ENCODE measurements at places on chromosomes 16 and 17. TPM values are rescaled to one million over a fixed set of nuclear protein-coding genes. Genes with fewer than 3 reads are reported as not detected.

The MFSD6L gene
- 1.4 TPM for total RNA-seq

The IL21R gene
- 24.2 TPM for total RNA-seq

The ADAT1 gene
- total RNA-seq = 51.9 TPM

The RGS9 gene
- total RNA-seq = 5.7 TPM

The NTN1 gene
- not detected for total RNA-seq

The PDILT gene
- not detected for total RNA-seq

The NDE1 gene
- total RNA-seq = 141 TPM

GRCh38 chr17:50458701-50459676 is 9.7 kb downstream of the CHAD start:
- H3K4me3 ChIP-seq = no peak overlapping the region
- H3K36me3 ChIP-seq = no peaks in the 10 kb centered on the region
- no peaks in the 10 kb centered on the region for H3K27me3 ChIP-seq
- no peak for DNase-seq
- H3K27ac ChIP-seq = no peak overlapping the region

- DNase-seq = no peak
- H3K27me3 ChIP-seq = peaks cover 3% of the 10 kb centered on the region
- no peak overlapping the region for H3K27ac ChIP-seq
- no peak overlapping the region for H3K4me3 ChIP-seq
Observed at GRCh38 chr16:56311208-56312027, 113.9 kb downstream of the AMFR start.

- no peaks in the 10 kb centered on the region for H3K4me1 ChIP-seq
- no peak overlapping the region for H3K4me3 ChIP-seq
- DNase-seq = no peak
- H3K27ac ChIP-seq = no peak overlapping the region
- no peaks in the 10 kb centered on the region for H3K27me3 ChIP-seq
Observed at GRCh38 chr16:86946396-86946795, 368.0 kb downstream of the FOXL1 start.

DNA sequence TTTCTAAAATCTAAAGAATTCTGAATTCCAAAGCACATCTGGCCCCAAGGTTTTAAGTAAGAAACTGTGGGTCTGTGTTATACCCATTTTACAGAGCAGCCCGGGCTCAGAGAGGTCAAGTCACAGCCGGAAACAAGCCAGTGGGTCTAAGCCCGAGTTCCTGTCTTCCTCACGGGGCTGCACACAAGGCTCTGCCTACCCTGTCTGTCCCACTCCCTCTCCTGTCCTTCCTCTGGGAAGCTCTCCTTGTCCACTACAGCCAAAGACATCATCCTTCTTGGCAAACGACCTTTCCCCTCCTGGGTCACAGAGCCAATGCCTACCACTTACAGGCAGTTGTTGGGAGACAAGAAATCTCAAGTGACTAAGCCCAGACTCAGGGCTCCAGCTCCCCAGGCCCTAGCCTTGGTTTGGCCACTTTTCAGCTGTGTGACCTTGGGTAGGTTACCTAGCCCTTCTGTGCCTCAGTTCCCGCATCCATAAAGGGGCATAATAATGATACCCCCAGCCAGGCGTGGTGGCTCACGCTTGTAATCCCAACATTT is 55.6 kb upstream of the MAP3K14 start:
- peaks cover 16% of the 10 kb centered on the region for H3K27me3 ChIP-seq
- peaks cover 13% of the 10 kb centered on the region for H3K4me1 ChIP-seq
- H3K36me3 ChIP-seq = no peaks in the 10 kb centered on the region
- H3K27ac ChIP-seq = no peak overlapping the region

DNA sequence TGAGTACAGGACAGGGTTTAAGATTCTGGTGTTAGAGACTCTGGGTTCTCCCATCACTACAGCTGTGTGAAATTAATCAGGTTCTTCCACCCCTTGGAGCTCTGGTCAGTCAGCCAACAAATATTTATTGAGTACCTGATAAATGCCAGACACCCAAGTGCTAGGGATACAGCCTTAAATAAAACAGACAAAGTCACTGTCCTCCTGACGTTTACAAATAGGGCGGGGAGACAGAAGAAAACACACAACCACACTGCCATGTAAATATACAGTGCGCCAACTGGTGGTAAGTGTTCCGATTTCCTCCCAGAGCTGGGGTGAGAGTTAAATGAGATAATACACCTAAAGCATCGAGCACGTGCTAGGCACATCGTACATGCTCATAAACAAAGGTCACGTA is 121.0 kb downstream of the COPRS start:
- H3K4me1 ChIP-seq = no peaks in the 10 kb centered on the region
- H3K27me3 ChIP-seq = peaks cover 20% of the 10 kb centered on the region
- DNase-seq = no peak
- H3K36me3 ChIP-seq = no peaks in the 10 kb centered on the region
- H3K27ac ChIP-seq = no peak overlapping the region

DNA sequence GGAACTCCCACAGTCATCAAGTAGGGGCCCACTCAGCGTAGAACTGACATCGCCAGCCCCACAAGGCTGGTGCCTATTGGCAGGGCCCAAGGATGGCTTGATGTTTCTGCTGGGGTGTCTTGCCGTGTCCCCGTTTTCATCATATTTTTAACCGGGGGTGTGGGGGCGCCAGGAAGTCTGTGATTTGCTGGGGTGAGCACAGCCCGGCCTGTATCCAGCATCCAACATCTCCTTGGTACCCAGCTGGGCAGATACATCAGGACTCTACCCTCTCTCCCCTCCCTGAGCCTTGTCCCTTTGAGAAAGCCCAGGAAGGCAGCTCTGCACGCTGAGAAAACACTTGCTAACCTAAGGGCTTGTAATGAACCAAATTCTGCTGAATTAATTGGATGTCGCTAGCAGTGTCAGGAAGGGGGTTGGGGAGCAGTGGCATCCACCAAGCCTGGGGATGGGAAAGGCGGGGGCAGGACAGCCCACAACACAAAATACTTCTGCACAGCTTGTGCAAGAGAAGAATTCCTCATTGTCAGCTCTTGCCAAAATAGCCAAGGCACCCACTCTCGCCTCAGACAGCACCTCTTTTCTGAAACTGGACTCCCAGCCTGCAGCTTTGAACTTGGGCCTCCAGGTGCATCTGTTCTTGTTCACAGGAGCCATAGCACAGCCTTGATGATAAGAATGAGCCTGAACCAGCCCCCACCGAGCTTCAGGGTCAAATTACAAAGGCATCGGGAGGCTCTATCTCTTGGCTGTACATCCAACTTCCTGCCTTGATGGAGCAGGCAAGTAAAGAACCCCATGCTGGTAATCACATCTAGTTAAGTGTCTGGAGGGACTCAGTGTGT is 63.7 kb upstream of the LYRM9 start:
- H3K36me3 ChIP-seq = no peaks in the 10 kb centered on the region
- DNase-seq = no peak
- no peak overlapping the region for H3K4me3 ChIP-seq
- H3K27ac ChIP-seq = no peak overlapping the region
- peaks cover 4% of the 10 kb centered on the region for H3K27me3 ChIP-seq

DNA sequence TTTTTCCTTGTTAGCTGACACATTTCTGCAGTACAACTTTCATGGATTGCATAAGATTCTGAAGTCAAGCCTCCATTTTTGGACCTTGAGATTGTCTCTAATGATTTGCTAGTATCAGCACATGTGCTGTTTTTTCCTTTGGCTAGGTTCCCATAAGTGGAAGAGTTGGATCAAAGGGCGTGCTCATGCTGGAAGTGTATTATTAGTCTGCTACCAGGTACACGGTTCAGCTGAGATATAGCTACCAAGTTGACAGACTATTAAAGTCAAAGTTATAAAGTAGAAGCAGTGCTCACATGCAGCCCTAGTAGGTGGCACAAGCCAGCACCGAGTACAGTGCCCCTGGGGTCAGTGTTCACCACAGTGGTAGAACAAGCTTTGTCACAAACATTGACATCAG is 3.2 kb downstream of the FAHD1 start:
- H3K27ac ChIP-seq = no peak overlapping the region
- H3K4me1 ChIP-seq = peaks cover 27% of the 10 kb centered on the region
- peaks cover 6% of the 10 kb centered on the region for H3K36me3 ChIP-seq
- H3K27me3 ChIP-seq = no peaks in the 10 kb centered on the region
- H3K4me3 ChIP-seq = no peak overlapping the region

GRCh38 chr17:54771409-54771915 is 129.2 kb upstream of the TOM1L1 start:
- no peak overlapping the region for H3K27ac ChIP-seq
- H3K4me3 ChIP-seq = no peak overlapping the region
- no peaks in the 10 kb centered on the region for H3K36me3 ChIP-seq
- no peaks in the 10 kb centered on the region for H3K4me1 ChIP-seq
- H3K27me3 ChIP-seq = no peaks in the 10 kb centered on the region

DNA sequence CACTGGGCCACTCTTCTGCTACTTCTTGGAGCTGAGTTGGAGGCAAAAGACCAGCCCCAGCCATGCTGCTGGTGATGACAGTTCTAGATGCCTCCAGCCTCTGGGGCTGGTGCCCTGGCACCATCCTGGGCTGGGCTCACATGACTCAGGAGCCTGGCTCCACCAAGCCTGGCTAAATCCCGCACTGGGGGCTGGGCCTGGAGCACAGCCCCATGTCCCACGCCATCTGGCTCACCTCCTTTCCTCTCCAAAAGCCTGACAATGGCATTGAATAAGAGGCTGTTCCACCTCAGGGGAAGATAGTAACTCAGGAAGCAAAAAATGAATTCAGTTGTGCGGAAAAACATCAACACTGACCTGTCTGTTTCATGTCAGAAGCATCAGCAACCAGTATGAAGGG is 45.1 kb upstream of the MTSS2 start:
- peaks cover 19% of the 10 kb centered on the region for H3K36me3 ChIP-seq
- no peak for DNase-seq
- no peak overlapping the region for H3K27ac ChIP-seq
- no peak overlapping the region for H3K4me3 ChIP-seq

DNA sequence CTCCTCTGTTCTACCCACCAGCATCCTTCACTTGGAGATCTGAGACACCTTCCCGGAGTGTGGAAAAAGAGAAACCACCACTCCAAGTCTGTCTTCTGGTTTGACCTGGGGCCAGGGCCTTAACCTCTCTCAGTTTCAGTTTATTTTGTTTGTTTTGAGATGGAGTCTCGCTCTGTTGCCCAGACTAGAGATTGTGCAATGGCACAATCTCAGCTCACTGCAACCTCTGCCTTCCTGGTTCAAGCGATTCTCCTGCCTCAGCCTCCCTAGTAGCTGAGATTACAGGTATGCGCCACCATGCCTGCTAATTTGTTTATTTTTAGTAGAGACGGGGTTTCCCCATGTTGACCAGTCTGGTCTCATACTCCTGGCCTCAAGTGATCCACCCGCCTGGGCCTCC is 271.1 kb upstream of the TNRC6C start:
- H3K4me1 ChIP-seq = peaks cover 25% of the 10 kb centered on the region
- peaks cover 12% of the 10 kb centered on the region for H3K27me3 ChIP-seq
- H3K4me3 ChIP-seq = no peak overlapping the region
- DNase-seq = no peak
- H3K36me3 ChIP-seq = no peaks in the 10 kb centered on the region
- H3K27ac ChIP-seq = no peak overlapping the region

GRCh38 chr16:28573738-28574718 is 20.3 kb downstream of the SGF29 start:
- no peak overlapping the region for H3K27ac ChIP-seq
- no peak overlapping the region for H3K4me3 ChIP-seq
- no peaks in the 10 kb centered on the region for H3K27me3 ChIP-seq

- H3K27me3 ChIP-seq = peaks cover 7% of the 10 kb centered on the region
- H3K27ac ChIP-seq = no peak overlapping the region
- no peaks in the 10 kb centered on the region for H3K36me3 ChIP-seq
- H3K4me3 ChIP-seq = no peak overlapping the region
- H3K4me1 ChIP-seq = no peaks in the 10 kb centered on the region
Observed at GRCh38 chr17:66843627-66844026, 8.7 kb downstream of the CACNG5 start.

DNA sequence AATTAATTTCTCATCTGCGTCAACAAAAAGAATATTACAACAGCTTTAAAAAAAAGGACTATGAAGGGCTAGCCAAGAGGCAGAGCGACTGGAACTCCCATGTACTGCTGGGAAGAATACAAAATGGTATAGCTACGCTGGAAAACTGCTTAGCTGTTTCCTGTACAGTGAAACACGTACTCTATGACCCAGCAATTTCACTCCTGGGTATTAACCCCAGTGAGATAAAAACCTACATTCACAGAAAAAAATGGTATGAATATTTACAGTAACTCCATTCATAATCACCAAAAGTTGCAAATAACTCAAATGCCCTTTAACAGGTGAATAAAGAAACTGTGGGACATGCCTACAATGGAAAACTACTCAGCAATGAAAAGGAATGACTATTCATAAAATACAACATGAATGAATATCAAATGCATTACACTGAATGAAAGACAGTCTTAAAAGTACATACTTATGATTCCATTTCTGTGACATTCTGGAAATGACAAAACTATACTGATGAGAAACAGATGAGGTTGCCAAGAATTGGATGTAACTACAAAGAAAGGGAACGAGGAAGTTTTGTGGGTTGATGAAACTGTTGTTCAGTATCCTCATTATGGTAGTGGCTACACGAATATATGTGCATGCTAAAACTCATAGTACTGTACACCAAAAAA is 27.6 kb downstream of the CMTM4 start:
- H3K27ac ChIP-seq = no peak overlapping the region
- H3K4me1 ChIP-seq = no peaks in the 10 kb centered on the region
- no peaks in the 10 kb centered on the region for H3K27me3 ChIP-seq
- no peaks in the 10 kb centered on the region for H3K36me3 ChIP-seq
- DNase-seq = no peak
- no peak overlapping the region for H3K4me3 ChIP-seq

- no peaks in the 10 kb centered on the region for H3K36me3 ChIP-seq
- no peak overlapping the region for H3K27ac ChIP-seq
- no peaks in the 10 kb centered on the region for H3K4me1 ChIP-seq
- no peak overlapping the region for H3K4me3 ChIP-seq
- no peak for DNase-seq
Observed at GRCh38 chr16:24471561-24472350, 67.6 kb upstream of the RBBP6 start.

GRCh38 chr16:88747588-88748301 is 37.3 kb downstream of the PIEZO1 start:
- H3K4me1 ChIP-seq = peaks cover 32% of the 10 kb centered on the region
- peak; percentile 55 for DNase-seq
- no peak overlapping the region for H3K27ac ChIP-seq
- no peak overlapping the region for H3K4me3 ChIP-seq
- H3K27me3 ChIP-seq = no peaks in the 10 kb centered on the region

- no peaks in the 10 kb centered on the region for H3K36me3 ChIP-seq
- H3K4me1 ChIP-seq = no peaks in the 10 kb centered on the region
- H3K27ac ChIP-seq = no peak overlapping the region
- no peak overlapping the region for H3K4me3 ChIP-seq
Observed at GRCh38 chr16:82586130-82586529, 40.6 kb upstream of the CDH13 start.

DNA sequence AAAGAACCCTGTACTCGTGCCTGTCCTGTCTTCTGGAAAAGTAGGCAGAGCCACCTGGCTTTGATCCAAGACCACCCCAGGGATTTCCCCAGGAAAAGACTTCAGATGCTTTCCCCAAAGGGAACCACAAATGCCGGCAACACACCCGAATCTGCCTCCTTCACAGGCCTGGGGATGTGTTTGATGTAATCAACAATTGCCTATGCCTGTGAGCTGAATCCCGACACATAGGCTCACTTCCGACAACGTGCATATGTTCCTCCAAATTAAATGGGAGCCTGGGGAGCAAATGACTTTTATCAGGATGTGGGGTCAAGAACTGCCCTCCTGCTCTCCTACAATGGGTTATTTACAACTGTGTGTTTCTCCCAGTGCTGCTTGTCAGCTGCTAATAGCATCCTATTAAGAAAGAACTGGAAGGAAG is 535.2 kb upstream of the CDH11 start:
- no peak overlapping the region for H3K27ac ChIP-seq
- H3K27me3 ChIP-seq = no peaks in the 10 kb centered on the region
- no peaks in the 10 kb centered on the region for H3K36me3 ChIP-seq
- no peaks in the 10 kb centered on the region for H3K4me1 ChIP-seq
- no peak for DNase-seq

GRCh38 chr17:72697602-72698146 is 394.8 kb downstream of the SLC39A11 start:
- H3K4me1 ChIP-seq = peaks cover 5% of the 10 kb centered on the region
- H3K27me3 ChIP-seq = no peaks in the 10 kb centered on the region
- H3K36me3 ChIP-seq = no peaks in the 10 kb centered on the region
- DNase-seq = no peak
- no peak overlapping the region for H3K4me3 ChIP-seq

Measured in activated CD8-positive, alpha-beta T cell treated with anti-CD3 and anti-CD28 coated beads, Interleukin-2, amount 10 ng/mL, durations not matched to agents 7 days and 5 days (primary cell).